AG08395 (cell line): ENCODE measurements at places on chromosomes 7 and 10.

GRCh38 chr7:111532625-111533024, 29.7 kb downstream of the IMMP2L start:
- no peak for DNase-seq

DNA sequence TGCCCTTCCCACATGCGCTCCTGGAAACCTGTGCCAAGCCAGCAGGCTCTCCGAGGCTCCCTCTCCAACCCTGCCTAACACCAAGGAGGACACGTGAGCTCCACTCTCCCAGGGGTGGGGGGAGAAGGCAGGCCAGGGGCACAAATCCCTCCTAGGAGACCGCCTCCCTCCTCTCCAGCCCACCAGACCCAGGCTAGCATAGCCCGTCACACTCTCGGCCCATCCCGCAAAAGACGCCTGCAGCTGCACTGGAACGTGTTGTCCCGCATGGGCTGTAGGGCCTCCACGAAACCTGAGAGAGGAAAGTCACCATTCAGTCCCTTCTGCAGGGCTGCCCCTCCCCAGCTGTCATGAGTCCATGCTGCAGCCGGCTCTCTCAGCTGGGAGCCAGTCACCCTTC, 126.3 kb downstream of the MAD1L1 start:
- DNase-seq: no peak

DNA sequence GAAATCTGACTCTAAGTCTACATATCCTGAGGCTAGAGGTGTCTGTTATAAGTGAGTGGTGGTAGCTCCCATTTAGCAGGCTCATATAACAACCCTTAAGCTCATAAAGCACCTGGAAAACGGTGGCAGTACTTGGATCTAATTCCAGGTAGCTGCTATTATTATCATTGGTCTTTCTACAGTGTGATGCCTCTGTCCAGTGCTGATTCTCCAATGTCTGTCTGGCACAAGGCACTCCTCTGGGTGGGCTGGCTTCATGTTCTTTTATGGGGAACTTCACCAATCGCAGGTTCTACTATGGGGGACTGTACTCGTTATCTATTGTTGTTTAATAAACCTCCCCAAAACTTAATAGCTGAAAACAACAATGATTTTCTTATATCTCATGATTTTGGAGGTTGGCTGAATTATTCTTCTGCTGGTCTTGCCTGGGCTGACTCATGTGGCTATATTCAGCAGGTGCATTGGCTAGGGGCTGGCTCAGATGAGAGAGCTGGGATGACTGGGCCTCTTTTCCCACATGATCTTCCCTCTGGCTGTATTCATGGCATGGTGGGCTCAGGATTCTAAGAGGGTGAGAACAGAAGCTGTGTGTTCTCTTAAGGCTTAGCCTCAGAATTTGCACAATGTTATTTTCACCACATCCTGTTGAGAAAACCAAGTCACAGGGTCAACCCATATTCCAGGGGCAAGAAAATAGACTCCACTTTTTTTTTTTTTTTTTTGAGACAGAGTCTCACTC, 93.0 kb upstream of the PCGF5 start:
- no peak for DNase-seq

DNA sequence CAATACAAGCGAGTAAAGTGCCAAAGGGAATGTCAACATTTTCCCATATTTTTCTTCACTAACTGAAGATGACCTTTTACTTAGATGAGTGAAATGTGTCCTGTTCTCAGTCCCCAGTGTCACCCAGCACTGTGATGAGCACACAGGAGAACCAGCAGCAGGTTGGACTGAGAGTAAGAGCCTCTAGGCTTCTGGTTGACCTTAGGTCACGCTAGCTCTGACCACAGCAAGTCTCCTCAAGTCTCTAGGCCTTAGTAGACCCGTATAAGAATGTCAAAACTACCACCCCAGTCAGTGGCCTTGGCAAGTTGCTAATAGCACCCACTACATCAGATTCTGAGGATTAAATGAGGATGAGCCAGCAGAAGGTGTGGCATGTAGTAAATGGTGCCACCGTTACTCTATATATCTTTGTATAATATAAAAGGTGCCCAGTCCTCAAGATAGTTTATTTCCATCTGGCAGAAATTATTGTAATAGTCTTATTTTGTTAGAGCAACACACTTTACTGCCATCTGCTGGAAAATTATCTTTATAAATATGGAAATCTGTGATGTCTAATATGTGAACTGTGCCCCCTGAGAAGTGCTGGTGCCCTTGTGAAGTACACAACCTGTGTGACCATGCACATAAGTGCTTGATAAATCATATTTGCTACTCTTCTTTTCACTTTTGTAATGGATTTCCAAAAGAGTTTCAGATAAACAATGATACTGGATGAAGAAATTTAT, 75.7 kb downstream of the SPAG6 start:
- DNase-seq: peak; percentile 21

GRCh38 chr10:26550774-26551526, 112.8 kb downstream of the APBB1IP start:
- no peak for DNase-seq
